Bladder microvascular endothelial cell (primary cell): ENCODE measurements at places on chromosomes 11 and 22. TPM values are rescaled to one million over a fixed set of nuclear protein-coding genes. Genes with fewer than 3 reads are reported as not detected.

Gene C11orf87
- total RNA-seq, result not detected in 2 replicates

Gene TREH
- not detected in 2 replicates for total RNA-seq

Gene OR5B21
- total RNA-seq, result not detected in 2 replicates

Gene GSTT2B
- 1.3 and 7.0 TPM in 2 replicates for total RNA-seq

Gene LARGE2
- total RNA-seq, result not detected in 2 replicates

Gene SMIM35
- total RNA-seq, result not detected in 2 replicates

Gene MUC6
- not detected in 2 replicates for total RNA-seq

Gene DPAGT1
- 9.4 and 26.6 TPM in 2 replicates for total RNA-seq

Gene MYBPC3
- total RNA-seq, result not detected in 2 replicates

Gene MS4A4E
- total RNA-seq, result not detected in 2 replicates

Gene CNGA4
- not detected in 2 replicates for total RNA-seq

Gene SAA1
- not detected in 2 replicates for total RNA-seq

Gene CDCA5
- total RNA-seq, result 8.1 and 8.6 TPM in 2 replicates

Gene GDPD4
- total RNA-seq, result not detected in 2 replicates

Gene CCDC157
- 0.81 and 1.1 TPM in 2 replicates for total RNA-seq

Gene LRRC56
- 0.32 and 1.2 TPM in 2 replicates for total RNA-seq

Gene CHRM1
- not detected in 2 replicates for total RNA-seq

Gene ELF5
- not detected in 2 replicates for total RNA-seq

Gene NFAM1
- total RNA-seq, result not detected in 2 replicates
